ENCODE measurements at places on chromosomes 6 and 20. TPM values are rescaled to one million over a fixed set of nuclear protein-coding genes. Genes with fewer than 3 reads are reported as not detected.

PLN gene
- total RNA-seq, result not detected

HLA-DPA1 gene
- total RNA-seq, result 13.3 TPM

KIF25 gene
- total RNA-seq, result not detected

GRM1 gene
- not detected for total RNA-seq

PSORS1C1 gene
- 0.33 TPM for total RNA-seq

SIRPB2 gene
- not detected for total RNA-seq

OPN5 gene
- not detected for total RNA-seq

CHRNA4 gene
- total RNA-seq, result not detected

HLA-DMA gene
- total RNA-seq, result 11.8 TPM

DNA sequence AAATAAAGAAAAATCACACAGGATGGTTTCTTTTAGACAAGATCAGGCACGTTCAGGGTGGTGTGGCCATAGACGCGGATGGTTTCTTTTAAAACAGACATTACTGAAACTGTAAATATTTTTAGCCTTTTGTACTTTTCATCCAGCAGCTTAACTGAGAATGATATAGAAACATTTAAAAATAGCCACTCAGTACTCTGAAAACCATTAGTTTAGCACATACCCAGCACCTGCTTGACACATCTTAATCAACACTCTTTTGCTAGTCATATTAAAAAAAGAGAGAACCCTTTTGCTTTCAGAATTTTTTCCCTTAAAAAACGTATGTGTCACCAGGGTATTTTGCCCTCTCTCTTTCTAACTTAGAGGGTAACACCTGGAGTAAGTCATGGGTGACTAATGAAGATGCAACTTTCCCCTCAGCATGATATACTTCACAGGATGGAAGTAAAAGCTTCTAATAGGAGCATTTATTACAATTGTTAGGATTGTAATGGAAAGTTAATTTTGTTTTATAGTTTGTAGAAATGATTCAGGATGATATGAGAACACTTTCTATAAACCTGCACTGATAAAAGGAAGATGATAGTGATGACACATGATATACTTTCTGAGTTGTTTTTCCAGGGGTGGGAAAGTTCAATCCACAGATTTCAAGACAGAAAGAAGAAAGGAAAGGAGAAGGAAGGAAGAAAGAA, 45.2 kb downstream of the BACH2 start:
- DNase-seq, result no peak

DNA sequence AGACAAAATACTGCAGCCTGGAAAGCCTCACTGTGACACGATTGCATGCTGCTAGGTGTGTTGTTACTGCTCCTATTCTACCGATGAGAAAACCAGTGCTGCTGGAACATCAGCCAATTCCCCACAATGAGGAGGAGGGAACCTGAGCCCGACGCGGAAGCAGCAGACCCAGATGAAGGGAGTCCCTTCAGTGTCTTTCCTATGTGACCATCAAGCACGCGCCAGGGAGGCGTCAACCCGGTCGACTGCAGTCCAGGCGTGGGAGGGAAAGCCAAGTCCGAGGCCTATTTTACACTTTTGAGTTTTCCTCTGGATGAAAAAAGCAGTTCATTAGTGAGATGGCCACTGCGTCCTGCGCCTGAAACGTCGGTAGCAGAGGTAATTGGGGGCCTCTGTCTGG, 63.3 kb downstream of the STK35 start:
- DNase-seq, result no peak

GRCh38 chr6:127796713-127797112, 104.1 kb downstream of the THEMIS start:
- DNase-seq, result no peak

DNA sequence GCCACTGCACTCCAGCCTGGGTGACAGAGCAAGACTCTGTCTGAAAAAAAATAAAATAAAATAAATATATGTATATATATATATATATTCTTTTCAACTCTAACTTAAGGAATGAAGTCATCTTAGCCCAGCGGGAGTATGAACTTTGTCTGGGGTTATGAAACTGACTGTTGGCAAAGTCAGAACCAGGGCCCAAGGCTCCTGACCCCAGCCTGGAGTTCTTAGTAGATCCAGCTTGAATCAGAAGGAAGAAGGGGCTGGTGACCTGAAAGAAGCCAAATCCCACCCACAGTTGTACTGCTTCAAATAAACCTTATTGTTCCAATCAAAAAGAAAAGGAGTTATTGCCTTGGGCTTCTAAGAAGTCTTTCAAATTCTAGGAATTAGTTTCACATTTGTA, 83.1 kb upstream of the MAP7 start:
- no peak for DNase-seq

DNA sequence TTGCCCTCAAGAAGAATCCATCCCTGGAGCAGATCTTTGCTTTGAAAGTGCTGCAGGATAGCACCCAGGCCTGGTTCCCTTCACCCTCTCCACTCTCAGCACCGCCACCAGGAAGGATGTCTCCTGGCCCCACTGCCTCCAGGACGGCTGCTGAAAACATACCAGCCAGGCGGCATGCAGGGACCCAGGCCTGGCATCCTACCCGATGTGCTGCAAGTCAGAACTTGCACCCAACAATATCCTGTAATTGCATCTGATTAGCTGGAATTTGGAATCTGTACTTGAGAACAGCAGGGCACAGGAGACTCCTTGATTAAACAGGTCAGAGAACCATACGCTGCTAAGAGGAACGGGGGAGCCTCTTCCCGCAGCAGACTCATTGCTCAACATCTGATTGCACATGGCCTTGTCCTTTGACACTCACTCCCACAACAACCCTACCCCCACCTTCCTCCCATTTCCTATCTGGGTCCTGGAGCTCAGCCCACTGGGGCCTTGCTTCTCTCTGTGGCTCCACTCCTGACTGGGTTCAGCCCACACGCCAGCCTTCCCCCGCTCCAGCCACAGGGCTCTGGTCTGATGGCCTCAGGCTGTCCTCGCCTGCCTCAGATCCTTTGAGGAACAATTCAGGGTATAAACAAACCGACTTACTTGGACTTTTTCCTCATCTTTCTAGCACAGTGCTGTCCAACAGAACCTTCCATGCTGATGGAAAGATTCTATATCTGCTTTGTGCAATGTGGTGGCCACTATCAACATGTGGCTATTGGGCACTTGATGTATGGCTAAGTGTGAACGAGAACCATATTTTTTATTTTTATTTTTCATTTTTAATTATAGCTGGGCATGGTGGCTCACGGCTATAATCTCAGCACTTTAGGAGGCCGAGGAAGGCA, 78.0 kb downstream of the FGD2 start:
- no peak for DNase-seq

DNA sequence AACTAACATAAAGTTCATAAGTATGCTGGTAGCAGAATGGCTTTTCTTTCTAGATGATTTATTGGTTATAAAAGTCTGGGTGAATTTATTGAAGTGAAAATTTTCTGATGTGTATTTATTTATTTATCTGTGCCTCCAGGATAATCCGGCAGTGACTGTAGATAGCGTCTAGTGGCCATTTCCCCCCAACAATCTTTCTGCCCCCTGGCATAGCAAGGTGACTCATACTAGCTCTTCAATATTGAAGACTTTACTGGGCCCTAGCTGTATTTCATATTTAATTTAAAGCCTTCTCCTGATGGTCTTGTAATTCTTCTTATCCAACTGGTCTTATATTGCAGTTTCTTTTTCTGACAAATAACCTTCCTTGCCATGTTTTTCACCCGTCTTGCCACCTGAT, 154.1 kb upstream of the SGK1 start:
- DNase-seq, result no peak

GRCh38 chr6:75856902-75857301, 107.9 kb downstream of the MYO6 start:
- DNase-seq, result no peak

DNA sequence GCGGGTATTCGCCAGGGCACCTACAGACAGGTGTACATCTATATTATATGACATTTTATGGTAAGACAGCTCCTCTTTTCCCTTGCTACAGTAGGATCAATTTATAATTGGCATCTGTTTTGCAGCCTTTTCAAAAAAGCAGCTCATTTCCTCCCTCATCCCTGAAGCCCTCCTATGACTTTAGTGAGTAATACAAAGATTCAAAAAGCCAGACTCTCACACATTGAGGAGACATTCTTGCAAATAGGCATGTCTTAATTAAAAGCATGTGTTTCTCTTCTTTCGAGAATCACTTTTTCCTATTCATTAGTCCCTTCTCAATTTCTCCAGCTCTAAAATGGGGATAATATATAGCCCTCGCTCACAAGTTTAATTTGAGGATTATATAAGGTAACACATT, 283.4 kb downstream of the TBC1D7 start:
- DNase-seq, result no peak

DNA sequence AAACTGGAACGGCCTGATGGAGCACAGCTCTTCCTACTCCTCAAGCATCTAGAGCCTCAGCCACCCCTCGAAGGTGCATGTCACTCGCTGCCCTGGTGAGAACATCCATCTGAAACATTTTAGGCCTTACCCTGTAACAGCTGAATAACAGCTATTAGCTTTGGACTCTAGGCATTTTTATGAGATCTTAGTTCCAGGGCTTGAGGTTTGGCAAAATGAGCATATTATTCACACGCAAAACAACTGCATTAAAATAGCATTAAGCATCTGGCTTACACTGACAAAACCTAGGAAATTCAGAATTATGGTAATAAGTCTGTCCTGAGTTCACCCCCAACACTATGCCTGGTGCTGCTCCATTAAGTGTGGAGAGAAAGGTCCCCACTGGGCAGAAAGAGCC, 56.1 kb downstream of the ADAT2 start:
- DNase-seq, result no peak

DNA sequence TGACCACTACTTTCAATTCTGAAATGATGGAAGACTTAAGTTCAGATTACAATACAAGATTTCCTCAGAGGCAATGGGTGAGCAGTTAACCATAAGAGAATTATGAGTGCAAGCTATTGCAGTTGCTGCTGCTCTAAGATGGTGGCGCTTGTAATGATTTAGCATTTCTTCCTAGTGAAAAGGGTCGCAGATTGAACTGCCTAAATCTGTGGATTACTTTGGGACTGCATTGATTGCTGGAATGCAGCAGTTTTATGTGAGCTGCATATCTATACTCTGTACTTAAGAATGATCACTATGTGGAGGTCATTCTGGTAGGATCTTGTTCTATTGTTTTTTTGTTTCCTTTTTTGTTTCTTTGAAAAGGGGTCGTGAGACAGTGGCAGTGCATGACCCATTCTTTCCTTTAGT, 5.3 kb downstream of the SCAF8 start:
- DNase-seq, result no peak

DNA sequence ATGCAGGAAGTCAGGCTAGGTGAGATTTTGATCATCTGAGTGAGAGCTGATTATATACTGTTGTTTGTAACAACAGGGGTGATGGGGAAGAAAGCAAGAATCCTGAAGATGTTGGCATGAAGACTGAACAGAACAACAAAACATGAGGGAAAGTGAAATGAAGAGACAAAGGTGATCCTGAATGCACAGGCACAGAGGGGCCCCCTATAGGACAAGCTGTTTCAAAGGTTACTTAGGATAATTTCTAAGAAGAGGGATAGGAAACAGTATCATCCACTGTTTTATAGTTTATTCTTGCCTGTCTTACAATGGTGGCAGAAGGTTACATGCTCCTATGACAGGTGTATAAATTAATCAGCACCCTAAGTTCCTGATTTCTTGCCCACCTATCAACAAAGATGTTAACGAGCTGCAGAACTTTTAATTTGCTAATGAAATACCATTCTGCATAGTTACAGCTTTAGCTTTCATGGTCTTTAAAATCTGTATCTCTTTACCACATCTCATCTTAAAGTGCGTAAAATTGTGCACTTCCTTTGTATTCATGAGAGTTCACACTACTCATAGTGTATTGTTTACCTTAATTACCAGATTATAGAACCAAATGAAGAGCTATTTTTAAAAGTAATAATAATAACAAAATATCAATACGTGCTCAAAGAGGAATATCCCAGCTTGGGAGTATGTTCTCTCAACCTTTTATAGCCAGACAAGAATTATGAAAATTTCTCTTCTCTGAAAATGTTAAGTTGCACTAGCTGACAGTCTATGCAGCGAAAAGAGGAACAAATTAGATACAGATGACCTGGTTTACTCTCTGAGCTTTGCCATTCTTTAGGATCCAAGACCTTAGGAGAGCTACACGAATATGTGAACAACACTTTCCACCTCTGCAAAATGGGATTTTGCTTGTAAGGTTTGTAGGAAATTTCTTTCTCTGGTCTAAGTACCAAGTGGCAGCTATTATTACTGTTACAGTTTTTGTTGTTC, 192.5 kb downstream of the EDN1 start:
- no peak for DNase-seq

DNA sequence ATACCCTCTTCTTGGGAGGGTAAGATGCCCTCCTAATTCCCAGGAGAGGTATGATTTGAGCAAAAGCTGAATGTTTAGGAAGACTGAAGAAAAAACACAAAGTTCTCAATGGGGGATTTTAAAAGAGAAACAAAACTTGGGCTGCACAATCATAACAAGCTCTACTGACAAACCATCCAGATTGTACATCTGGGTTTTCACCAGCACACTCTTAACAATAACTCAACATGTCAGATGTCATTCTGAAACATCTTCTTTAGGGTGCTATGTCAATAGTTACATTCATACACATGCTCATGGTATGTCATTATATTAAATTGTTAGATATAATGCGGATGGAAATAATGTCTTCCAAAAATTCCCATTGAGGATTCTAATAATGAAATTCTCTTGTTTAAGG, 95.1 kb downstream of the ASCC3 start:
- DNase-seq, result no peak

GRCh38 chr6:128569732-128570679, 49.6 kb upstream of the PTPRK start:
- DNase-seq, result no peak

- no peak for DNase-seq
These were observed 41.0 kb downstream of the C20orf203 start for GRCh38 chr20:32632461-32633354.

DNA sequence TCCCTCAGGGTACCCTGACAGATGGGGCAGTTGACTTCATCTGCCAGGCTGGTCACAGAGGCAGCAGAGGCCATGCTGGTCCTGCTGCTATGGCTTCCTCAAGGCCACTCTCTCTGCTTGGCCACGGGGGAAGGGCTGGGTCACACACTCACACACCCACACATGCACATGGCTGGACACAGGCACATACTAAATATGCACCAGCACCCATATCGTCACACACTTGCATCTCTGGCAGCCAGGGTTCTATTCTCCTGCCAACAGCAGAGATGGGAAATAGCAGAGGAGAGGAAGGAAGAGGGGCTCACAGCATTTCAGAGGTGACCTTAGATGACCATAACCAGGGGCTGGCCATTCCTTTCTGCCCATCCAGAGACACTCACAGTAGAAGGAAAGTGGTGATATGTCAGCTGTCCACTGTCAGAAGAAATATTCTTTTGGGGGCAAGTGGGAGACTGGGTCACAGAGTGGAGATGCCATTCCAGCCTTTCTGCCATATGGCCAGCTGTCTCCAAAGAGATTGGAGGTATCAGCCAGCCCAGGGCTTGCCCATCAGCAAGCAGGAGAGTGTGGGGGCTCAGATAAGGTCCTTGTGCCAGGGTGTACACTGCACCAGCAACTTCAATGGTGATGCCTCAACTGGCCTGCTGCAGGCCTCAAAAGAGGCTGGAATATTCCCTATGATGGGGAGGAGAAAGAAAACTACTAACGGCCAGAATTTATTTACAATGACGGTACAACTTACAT, at the start of gene TRIM10:
Gene TRIM10, minus strand, starts transcription at position 427 of the 747 bp plus-strand sequence. Its CDS starts 353 bp downstream, at position 74.
- no peak for DNase-seq

All from activated CD4-positive, alpha-beta T cell treated with anti-CD3 and anti-CD28 coated beads for 36 hours (primary cell).